ENCODE measurements at places on chromosomes 13 and 19.
A peak's percentile ranks its signal among the peaks of the same experiment; 100 is the strongest.

DNA sequence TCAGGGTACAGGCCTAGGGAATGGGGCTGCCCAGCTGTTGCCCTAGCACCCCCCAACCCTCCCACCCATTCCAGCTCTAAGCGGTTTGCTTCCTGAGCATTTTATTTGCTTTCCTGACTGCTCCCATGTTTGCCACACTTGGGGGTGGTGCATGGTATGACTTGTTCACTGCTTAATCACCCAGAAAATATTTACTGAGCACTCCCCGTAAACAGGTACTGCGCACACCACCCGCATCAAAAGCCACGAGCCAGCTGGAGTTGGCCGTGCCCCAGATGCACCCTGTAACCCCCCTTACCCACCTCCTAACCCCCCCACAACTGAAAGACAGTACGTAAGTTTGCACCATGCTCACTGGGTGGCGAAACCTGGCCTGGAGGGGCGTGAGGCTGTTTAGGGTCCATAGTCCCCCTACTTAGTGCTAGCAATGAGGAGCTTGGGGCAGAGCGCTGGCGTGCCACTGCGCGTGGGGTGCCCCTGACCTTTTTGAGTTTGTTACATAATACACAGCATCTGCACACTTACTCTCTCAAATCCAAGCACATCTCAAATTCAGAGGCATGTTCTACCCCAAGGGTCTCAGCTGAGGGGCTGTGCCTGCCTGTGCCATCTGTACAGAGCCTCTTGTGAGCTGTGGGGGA is 29.8 kb downstream of the DPF1 start:
- no peak for DNase-seq

GRCh38 chr13:65309906-65310305 is 1920.2 kb downstream of the PCDH9 start:
- DNase-seq, result no peak

DNA sequence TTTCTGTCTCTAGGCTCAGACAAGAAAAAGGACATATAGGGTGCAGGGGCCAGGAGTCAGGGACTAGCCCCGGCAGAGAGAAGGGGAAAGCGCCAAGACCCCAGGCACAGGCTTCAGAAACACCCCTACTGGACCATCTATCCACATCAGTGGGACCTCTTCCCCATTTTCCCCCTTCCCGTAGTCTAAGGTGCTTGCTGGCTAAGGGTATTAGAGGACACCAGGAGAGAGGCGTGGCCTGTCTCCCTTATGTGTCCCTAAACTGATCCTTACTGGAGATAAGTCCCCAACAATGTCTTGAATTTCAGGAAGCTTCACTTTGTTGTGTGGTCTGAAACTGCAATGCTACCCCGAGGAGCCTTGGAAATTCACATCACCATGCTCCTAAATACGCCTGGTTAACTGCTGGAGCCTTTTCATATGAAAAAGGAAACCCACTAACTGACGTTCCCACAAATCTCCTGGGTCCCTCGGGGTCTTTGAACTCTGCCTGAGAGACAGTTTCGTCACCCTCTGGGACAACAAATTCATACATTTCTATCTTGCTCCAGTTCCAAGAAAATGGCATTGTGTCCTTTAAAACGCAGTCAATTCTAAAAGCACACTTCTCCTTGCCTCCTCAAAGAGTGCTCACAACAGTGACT is 197.7 kb downstream of the COL4A1 start:
- peak; percentile 38 for DNase-seq

- no peak for DNase-seq
Observed at GRCh38 chr13:71303144-71303543, 563.9 kb downstream of the DACH1 start.

DNA sequence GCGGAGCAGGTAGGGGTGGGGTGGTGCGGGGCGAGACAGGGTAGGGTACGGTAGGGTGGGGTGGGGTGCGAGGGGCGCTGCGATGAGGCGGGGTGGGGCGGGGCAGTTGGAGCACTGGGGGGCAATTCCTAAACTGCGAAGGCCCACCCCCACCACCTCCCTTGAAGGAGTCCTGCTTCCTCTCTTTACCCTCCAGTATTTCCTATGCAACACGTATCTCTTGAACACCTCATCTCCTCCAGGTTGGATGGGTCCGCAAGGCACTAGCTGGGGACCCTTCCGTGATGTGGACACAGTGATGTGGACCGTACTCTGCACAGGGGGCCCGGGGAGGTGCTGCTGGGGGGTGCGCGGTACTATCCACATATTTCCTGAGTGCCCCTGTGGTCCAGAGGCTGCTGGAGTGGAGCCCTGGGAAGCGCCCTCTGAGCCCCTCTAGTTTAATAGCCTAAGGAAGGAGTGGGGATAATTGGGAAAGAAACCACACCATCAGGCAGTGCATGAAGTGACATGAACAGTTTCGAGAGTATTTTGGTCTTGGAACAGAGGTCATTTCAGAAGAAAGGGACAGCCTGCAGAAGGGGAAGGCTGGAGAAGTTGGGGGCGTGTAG is 1.1 kb downstream of the IL17D start:
- no peak for DNase-seq

DNA sequence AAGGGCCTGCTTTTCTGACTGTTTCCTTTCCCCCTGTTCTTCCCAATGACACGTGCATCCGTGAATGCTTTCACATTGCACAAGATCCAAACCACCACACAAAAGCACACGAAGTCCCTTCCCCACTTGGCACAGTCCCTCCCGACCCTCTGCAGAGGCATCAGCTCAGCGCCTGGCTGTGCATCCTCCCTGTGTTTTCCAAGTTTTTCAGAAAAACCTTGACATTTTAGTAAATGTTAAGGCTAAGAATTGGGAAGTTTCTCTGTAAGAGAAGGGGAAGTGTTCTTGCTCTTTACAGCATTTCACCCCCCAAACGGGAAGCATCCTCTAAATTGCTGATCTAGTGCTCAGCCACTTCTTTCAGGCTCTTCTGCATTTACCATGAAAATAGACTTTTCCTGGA is 94.5 kb upstream of the TM9SF2 start:
- no peak for DNase-seq

GRCh38 chr13:92806215-92806614 is 420.4 kb upstream of the GPC6 start:
- no peak for DNase-seq

DNA sequence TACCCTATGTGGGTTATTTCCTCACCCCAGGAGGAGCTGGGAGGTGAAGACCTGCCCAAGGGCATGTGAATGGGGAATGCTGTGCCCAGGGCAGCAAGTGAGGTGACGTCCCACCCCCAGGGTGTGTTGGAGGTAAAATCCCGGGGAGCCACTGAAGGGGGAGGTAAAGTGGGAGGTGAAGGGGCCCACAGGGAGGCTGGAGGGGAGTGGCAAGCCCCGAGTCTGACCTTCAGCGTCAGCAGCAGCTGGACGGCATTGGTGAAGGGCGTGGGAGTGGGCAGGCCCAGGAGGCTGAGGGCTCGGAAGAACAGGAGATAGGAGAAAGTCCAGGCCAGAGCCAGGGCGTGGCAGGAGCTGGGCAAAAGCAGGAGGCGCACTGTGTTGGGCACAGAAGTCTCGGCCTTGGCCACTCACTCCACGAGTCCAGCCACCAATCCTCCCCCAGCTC is 2.4 kb downstream of the MBOAT7 start:
- no peak for DNase-seq

- peak; percentile 7 for DNase-seq
Observed at GRCh38 chr13:20696073-20696472, 7.4 kb upstream of the IL17D start.

GRCh38 chr19:38543807-38544568 is 73.8 kb downstream of the MAP4K1 start:
- peak; percentile 71 for DNase-seq

DNA sequence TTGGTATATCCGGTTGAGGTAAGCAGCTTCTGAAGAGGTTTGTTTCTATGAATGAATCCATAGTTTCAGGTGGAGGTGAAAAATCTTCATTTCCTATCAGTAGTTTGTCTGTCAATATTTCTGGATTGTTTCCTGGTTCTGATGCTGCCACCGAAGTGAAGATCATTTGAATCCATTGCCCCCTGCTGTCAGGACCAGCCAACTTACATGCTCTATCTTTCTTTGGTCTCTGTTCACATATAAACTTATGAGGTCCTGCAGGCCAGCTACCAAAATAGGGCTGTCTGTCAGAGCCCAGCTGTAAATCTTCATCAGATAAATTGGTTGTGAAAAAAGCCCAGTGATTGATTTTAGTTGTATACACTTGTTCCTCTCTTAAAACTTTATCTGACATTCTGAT is 15.2 kb upstream of the N4BP2L1 start:
- DNase-seq, result no peak

DNA sequence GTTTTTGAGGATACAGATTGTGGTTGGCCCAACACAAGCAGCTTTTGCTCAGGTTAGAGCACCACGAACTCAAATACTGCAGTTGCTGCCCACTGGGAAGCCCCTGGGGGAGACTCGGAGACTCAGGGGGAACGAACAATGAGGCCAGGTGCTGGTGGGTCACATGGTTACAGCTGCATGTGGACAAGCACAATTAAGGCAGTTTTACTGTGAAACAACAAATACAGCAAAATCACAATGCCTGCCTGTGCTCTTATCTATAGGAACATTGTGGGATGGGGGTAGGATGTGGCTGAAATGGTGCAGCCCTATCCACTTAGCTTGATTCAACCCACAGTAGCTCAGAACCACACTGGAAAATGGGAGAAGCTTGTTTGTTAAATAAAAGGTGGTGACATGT is 119.7 kb upstream of the SPATA13 start:
- peak; percentile 47 for DNase-seq

- no peak for DNase-seq
Observed at GRCh38 chr19:58450856-58451357, 515 bp upstream of the ZNF324B start.

DNA sequence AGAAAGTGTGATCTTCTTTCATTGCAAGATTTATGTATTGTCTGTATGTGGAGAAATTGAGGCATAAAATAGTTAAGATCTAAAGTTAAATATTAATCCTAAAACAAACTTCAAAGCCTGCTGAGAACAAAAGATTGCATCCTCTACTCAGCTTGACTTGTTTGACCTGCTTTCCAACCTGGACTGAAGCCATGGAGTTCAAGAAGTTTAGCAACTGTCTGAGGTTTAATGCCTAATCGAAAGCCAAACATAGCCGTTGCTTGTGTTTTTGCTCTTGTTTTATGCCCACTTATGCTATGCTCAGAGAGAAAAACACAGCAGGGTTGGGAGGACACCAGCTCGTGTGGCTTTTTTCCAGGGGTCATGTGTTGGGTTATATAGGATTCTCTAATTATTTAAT is 135.6 kb downstream of the NUFIP1 start:
- DNase-seq, result no peak

GRCh38 chr19:16076958-16077611 is 790 bp downstream of the TPM4 start:
- no peak for DNase-seq
